ENCODE measurements at places on chromosomes 3 and 15. TPM values are rescaled to one million over a fixed set of nuclear protein-coding genes. Genes with fewer than 3 reads are reported as not detected.

Gene NEDD4
- 27.0 TPM for total RNA-seq

Gene SLC12A8
- total RNA-seq: 4.6 TPM

Gene GOLGA8Q
- 0.52 TPM for total RNA-seq

Gene IGSF11
- not detected for total RNA-seq

Gene PLA2G4B
- 2.2 TPM for total RNA-seq

Gene TAGLN3
- not detected for total RNA-seq

Gene DPPA4
- total RNA-seq: not detected

Gene GPR149
- total RNA-seq: not detected

Gene TMEM108
- not detected for total RNA-seq

Gene SCAMP2
- total RNA-seq: 73.8 TPM

Gene MAP6D1
- total RNA-seq: 2.2 TPM

Gene NANOGP8
- total RNA-seq: not detected

Gene BMF
- 0.97 TPM for total RNA-seq

Gene EPHB3
- total RNA-seq: 3.0 TPM

Gene PFKFB4
- 8.7 TPM for total RNA-seq

Gene FOXL2NB
- 4.3 TPM for total RNA-seq

Gene EAF1
- total RNA-seq: 17.1 TPM

Measured in HFFc6 (cell line).